ENCODE measurements at places on chromosomes 7 and 10.

- no peak for DNase-seq
Observed at GRCh38 chr10:1686491-1686749, 50.9 kb downstream of the ADARB2 start.

- peak; percentile 77 for DNase-seq
Observed at GRCh38 chr10:132387764-132388210, 9.2 kb upstream of the PWWP2B start.

- peak; percentile 90 for DNase-seq
Observed at GRCh38 chr7:100088621-100089457, at the start of gene COPS6. Gene COPS6 (plus strand): TSS chr7:100088969. CDS start chr7:100088991, 22 bp downstream.

DNA sequence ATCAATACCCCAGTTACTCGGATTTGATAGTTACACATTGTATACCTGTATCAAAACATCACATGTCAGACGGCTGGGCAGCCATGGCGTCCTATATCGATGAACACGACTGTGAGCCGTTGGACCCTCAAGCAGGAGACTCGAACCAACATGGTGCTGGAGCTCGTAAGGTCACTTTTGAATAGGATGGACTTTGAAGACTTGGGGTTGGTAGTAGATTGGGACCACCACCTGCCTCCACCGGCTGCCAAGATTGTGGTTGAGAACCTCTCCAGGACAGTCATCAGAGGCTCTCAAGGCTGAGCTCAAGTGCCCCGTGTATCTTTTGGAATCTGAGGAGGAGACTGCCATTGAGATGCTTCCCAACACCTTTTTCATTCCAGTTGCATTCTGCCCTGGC is 1.9 kb upstream of the RINT1 start:
- DNase-seq: no peak

DNA sequence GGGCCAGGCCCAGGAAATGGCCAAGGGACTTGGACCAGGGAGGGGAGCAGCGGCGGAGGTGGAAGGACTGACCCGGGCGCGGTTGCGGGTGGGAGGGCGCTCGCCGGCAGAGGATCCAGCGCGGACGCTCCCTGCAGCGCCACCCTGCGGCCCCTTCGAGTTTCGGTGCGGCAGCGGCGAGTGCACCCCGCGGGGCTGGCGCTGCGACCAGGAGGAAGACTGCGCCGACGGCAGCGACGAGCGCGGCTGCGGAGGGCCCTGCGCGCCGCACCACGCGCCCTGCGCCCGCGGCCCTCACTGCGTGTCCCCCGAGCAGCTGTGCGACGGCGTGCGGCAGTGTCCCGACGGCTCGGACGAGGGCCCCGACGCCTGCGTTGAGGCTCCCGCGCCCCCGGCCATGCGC is 16.8 kb upstream of the ZNF467 start:
- no peak for DNase-seq

GRCh38 chr10:122648599-122649428 is 50.8 kb downstream of the C10orf120 start:
- no peak for DNase-seq

- DNase-seq: no peak
Observed at GRCh38 chr10:71213127-71213621, 804 bp downstream of the UNC5B start.

- DNase-seq: peak; percentile 2
Observed at GRCh38 chr10:27153845-27154193, 365 bp downstream of the YME1L1 start.

DNA sequence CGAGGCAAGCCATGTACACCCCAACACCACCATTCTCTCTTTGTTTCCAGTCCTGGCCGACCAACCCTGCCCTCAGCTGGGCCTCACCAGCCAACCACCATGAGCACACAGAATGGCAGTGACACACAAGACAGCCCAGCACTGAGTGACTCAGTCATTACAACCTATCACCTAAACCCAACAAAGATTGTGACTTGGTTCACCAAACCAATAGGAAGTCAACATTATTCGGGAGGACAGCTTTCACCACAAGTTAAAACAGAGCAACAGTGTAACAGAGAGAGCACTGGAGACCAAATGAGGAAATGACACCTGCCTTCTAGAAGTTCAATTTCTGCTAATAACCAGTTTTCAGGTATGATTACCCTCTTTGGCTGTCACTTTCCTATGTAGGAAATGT is 72.1 kb downstream of the DNMBP start:
- no peak for DNase-seq

DNA sequence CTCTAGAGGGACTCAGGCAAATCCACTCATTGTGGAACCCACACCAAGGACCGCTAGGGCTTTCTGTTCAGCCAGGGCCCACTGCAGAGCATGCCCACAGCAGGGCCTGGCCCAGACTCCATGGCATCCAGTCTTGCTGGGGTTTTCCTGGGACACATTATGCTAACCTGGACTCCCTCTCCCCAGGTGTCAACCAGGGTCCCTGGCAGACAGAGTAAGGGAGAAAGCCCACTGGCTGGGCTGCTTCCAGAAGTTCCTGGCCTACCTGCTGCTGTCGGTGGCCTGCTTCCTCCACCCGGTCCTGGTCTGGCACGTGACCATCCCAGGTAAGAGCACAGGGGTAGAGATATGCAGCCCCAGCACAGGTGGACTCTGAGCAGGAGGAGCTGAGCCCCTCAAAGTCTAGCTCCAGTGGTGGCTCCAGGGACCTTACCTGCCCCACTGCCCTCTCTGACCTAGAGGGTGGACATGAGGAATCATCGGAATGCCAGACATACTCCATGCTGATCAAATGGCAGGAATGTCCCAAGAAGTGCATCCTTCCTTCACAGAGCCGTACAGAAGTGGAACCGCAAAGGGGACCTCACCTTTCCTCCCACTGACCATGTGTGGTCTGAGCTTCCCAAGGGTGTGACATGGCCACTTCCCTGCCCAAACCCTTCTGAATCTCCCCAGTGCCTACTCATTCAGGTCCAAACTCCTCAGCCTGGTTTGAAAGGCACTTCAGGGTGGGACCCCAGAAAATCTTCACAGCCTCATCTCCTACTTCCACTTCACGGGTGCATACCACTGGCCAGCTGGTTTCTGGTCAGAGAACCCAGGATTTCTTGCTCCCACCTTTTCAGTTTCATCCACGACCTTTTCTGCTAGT is 22.5 kb downstream of the TMEM72 start:
- DNase-seq: no peak

- DNase-seq: no peak
Observed at GRCh38 chr7:50667789-50668226, 102.6 kb upstream of the DDC start.
